Effector CD4-positive, alpha-beta T cell (primary cell): ENCODE measurements at places on chromosomes 11 and 22.

DNA sequence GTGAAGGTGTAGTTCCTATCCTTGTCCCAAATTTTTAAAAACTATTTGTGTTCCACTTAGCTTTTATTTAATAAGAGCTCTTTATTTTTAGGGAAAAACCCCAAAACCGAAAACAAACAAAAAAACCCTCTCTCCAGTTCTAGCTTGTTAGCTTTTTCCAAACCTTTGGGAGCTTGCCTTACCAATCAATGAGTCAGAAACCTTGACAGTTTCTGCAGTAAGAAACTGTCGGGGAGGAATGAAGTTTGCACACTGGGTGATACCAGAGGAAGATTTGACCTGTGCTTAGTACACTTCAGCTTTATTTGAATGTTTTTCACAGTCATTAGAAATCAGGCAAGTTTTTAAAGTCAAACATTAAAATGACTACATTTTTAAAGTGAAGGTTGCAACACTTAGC, 105.0 kb downstream of the FAT3 start:
- DNase-seq, result no peak

DNA sequence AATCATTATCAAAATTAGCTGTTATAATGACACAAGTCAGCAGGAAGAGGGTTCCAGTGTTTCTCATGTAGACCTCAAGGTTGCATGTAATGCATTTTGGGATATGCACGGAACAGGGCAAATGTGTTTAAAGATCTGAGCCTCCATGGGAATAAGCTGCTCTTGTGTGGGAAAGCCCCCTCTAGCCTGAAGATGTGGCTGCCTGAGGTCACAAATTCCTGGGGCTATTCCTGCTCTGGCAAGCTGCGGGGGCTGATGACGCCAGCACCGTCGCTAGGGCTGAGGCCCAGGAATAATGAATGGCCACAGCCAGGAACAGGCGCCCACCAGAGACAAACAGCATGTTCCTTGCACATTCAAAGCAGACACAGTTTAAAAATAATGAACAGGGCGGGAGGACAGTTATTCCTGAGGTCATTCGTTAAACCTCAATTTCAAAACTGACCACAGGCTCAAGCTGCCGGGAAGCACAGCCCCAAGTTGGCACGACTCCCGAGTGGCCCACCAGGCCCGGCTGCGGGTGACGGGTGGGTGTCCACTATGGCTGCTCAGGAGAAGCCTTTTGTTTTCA, 11.7 kb downstream of the OSBPL5 start:
- DNase-seq, result no peak

- no peak for DNase-seq
These were observed 52.1 kb downstream of the NTM start for GRCh38 chr11:131422496-131422895.

DNA sequence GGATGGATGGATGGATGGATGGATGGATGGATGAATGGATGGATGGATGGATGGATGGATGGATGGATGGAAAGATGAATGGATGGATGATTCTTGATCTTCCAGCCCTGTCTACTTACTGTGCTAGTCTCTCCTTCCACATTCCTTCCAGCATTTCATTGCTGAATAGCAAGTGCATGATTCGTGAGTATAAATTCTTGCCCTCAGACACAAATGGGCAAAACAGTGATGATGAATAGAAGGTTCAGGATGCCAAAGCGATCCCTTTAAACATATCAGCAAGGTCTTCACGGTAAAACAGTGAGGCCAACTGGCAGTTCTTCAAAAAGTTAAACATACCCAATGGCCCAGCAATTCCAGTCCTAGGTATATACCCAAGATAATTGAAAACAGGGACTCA, 400.2 kb downstream of the MN1 start:
- DNase-seq, result no peak

DNA sequence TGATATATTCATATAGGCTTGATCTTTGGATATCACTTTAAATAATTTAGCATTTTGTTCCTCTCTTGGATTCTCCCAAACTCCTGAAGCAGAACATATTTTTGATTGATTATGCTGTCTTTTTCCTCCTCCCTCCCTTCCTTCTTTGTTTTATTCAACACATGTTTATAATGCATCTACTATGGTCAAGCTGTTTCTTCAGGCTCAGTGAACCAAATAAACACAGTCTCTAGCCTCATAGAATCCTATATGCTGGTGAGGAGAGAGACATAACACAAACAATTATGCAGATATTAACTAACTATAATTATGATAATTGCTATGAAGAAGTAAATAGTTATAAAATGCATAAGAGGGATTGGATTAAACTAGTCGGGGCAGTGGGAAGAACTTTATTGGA, 1023.6 kb upstream of the RAG2 start:
- DNase-seq, result no peak

DNA sequence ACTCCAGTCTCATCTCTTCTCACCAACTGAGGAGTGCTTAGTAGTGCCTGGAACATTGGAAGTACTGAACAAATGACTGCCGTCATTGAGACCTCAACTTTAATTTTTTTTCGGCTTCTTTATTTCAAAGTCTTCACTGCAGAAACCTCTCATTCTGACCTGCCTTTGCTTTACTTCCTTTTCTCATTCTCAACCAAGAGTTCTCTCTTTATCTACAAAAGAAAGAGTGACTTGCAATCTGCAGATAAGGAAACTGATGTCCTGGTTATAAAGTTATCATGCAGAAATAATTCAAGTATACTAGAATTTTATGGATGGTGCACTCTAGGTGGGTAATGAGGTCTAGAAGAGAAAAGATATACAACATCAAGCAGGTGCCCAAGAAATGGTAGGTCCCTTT, 1.2 kb upstream of the EED start:
- no peak for DNase-seq

GRCh38 chr22:20046730-20047129, 25.8 kb downstream of the TANGO2 start:
- DNase-seq, result no peak

DNA sequence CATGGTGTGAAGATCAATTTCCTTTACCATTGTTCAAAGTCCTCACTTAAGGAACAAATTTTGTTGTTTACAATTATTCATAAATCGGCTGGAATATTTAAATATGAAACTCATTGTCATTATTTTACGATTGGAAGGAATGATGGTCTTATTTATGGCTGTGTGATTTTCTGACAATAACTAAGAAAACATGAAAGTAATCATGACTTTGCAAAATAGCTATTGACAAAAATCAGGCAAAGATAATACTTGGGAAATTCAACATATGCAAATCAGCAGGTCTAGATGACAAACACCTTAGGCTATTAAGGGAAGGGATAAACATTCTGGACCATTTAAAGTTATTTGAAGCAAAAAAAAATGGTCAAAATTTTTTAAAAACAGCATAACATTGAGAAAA, 654.8 kb upstream of the CNTN5 start:
- no peak for DNase-seq

- DNase-seq, result no peak
These were observed 88.2 kb downstream of the CYP2R1 start for GRCh38 chr11:14803846-14804245.

DNA sequence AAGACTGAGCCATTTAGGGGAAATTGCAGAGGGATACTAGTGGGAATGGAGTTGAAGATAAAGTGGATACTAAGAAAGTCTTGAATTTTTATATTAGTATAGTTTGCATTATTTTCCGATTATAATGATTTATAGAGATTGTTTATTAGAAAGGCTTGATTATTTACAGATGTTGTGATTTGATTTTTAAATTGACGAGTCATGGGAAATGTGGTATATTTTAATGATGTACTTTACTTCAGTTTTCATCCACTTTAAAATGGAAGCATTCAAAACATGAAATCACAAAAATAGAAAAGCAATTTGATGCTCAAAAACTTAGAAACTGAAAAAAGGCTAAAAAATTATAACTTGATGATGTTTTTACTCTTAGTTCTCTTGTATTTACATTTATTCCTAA, 21.2 kb downstream of the USP47 start:
- no peak for DNase-seq

DNA sequence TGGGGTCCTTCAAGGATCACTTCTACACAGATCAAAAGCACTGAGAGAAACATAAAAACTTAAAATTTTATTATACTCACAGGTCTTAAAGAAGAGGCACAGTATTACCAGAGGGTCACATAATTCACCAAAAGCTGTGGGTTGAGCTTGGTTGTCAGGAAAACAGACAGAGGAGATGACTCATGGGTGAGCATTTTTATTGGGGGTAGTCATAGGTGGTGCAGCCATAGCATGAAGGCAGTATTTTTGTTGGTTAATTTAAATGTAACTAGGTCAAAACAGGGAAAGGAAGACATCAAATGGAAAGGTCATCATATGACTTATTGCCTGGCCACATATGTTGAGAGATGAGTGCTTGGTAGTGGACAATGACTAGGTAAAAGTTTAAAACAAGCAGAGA, 24.2 kb downstream of the OR5B17 start:
- DNase-seq, result no peak

GRCh38 chr11:64841592-64842365, 2.7 kb downstream of the CDC42BPG start:
- DNase-seq, result no peak

- no peak for DNase-seq
These were observed 4.5 kb downstream of the DBX1 start for GRCh38 chr11:20155683-20156279.

DNA sequence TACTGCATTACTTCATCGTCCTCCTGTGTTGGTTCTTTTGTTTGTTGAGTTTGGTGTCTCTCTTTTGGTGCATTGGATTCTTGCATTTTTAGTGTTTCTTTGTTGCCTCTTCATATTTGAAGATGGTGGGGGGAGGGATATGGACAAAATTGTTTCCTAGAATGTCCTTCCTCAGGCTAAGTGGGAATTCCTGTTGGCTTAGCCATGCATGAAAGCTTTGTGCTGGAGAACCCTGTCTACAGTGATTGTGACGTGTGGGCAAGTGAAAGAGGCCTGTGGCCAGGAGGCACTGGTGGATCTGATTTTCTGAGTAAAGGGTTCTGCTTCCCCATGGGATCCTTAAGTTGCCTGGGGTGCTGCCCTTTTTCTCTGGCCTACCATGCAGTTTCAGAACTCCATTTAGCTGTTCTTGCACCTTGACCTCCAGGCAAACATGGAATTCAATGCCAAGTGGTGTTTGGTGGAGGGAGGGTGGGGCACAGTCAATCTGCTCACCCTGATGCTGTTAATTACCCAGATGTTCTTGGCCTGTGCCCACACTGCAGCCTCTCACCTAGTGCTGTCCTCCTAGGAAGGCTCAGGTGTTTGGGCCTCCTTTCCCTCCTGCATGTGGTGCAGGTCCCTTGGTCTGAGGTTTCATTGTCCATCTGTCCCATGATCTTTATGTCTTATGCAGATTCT, 46.3 kb upstream of the SLC22A12 start:
- DNase-seq, result no peak

GRCh38 chr11:123568367-123568870, 86.0 kb downstream of the SCN3B start:
- no peak for DNase-seq

GRCh38 chr22:30877662-30878515, 90.7 kb downstream of the MORC2 start:
- no peak for DNase-seq

DNA sequence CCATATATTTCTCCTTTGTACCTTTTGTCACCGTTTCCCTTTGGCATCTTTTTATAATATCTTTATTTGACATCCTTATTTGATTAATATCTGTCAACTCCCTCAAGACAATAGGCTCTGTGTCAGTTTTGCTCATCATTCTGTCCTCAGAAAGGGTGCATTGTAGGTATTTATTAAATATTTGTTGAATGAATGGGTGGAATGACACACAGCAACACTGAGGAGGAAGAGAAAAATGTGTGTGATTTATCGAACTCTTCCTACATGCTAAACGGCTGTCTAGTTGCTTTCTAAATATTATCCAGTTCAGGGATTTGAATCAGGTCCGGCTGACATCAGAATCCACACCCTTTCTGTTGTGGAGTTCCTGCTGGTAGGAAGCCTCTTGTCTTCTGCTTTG, 98.2 kb downstream of the NAV2 start:
- DNase-seq, result no peak

- no peak for DNase-seq
These were observed 573 bp downstream of the STK33 start for GRCh38 chr11:8593455-8593854.

DNA sequence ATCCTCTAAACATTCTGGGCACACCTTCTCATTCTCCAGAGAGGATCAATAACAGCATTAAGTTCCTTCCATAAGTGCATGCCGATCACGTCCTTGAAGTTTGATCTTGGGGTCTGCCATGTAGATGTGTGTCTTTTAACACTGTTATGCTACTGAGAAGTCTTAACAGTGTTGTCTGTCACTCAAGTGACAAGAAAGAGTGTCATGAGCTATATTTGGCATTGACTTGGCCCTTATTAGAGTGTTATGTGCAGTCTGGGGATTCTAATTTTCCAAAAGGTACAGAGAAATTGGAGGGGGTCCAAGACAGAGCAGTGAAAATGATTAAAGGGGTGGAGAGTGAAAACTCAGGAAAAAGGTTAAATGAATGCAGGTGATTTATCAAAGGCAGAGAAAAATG, 107.1 kb upstream of the OPCML start:
- no peak for DNase-seq
